K562 (cell line): ENCODE measurements at places on chromosomes 2 and 18.

- peak; percentile 22 for DNase-seq
These were observed 32.8 kb upstream of the ZNF396 start for GRCh38 chr18:35409911-35410310.

DNA sequence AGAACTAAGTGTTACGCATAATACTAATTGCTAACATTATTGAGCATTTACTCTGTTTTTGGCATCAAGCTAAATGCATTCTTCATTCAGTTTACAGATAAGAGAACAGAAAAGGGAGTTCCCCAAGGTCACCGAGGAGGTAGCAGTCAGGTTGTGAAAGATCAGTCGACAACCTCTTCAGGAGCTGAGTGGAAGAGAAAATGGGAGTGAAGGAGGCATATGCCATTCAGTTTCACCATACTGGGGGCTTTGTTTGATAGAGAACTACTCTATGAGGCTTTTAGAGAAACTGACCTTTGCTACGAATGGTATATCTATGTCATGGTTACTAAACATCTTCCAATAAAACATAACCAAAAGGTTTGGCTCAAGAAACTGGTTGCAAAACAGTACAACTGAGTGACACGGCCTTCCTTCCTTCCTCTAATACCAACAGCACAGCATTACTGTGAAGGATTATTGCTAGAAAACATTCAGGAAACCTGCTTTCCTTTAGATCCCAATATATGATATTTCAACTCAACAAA is 112.1 kb downstream of the RBMS1 start:
- DNase-seq, result no peak

DNA sequence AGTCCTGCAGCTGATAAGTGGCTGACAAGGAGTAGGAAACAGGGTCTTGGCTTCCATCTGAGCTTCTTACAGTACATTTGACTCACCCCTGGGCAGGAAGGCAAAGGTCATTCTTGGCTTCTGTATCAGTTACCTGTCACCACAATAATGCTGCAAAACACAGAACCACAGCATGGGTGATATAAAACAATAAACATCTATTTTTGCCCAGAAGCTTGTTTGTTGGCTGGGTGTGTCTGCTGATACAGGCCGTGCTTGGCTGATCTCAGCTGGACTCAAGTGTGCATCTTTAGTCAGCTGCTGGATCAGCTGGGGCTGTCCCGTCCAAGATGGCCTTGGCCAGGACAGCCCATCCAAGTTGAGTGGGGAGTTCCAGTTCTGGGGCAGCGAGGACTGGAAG is 34.7 kb downstream of the ONECUT2 start:
- no peak for DNase-seq

GRCh38 chr2:15421753-15422152 is 139.4 kb downstream of the NBAS start:
- no peak for DNase-seq

- no peak for DNase-seq
These were observed 68.7 kb downstream of the RHBDD1 start for GRCh38 chr2:226904592-226904991.

GRCh38 chr2:105592288-105592687 is 152.4 kb upstream of the NCK2 start:
- DNase-seq, result peak; percentile 35

DNA sequence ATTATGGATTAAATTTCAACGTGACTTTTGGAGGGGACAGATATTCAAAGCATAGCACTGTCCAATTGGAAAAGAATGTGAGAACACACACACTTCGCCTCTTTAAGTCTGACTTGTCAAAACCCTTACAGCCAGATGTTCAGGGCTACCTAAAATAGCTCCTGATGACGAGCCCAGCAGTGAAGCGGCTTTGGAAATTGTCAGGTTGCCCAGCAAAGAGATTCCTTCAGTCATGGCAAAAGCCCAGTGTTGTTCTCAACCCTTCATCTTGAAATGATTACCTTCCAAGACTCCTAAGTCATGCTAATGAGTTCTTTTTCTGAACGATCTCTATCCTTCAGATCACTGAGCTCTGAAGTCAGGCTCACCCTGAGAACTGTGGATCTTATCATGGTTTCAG is 436.6 kb downstream of the LRATD1 start:
- DNase-seq, result no peak

DNA sequence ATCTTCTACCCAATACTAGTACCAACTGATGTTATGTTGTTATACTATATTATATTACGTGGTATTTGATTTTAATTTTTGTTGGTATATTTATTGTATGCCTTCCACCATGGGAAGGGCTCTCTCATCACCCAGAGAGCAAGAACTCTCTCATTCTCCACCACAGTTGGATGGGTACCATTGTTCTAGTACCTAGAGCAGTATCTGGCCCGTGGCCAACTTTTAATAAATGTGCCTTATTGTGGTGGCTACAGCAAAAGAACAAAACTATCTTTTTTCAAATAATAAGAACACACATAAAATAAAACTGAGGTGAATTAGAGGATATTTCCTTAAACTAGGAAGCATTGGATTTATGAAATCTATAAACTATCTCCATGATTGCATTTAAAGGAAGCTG is 71.8 kb downstream of the PID1 start:
- DNase-seq, result no peak

DNA sequence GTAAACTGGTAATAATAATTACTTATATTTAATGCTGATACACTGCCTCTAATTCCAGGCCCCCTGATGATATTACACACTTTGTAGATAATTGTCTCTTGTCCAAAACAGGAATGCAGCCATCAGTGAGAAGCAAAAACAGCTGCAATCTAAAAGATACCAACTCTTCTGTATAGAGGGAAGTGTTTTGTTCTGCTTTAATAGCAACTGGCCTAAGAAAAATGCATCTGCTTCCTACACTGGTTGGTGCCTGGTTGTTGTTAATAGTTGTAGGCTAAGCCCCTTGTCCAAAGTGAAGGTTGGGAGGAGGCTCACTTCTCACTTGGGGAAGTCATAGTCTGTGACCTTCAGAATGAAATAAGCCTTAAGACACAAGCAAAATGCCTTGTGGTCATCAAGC is 332.0 kb downstream of the ZNF521 start:
- no peak for DNase-seq

DNA sequence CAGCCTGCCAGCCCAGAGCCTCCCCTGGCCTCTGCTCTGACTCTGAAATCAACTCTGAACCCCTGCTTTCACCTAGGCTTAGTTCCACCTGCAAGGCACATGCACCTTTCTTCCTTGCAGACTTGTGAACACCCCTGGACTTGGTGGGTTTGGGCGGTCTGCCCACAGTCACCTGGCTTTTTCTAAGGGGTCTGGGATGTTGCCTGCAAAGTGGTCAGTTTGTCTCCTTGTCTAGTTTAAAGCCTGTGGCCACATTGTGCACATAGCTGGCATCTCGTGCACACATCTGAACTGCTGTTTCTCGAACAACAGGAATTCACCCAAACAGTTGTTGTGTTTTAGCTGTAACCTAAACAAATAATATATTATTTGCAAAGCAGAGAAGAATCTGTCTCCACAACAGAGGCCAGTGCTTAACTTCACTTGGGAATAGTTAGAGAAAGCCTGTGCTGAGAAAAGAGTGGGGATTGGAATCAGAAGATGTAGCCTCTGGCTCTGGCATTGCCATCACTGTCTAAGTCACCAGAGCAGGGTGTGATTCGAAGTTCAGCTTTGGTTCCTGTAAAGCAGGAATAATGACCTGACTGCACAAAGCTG is 108.5 kb downstream of the TMEM18 start:
- no peak for DNase-seq

- no peak for DNase-seq
These were observed 138.0 kb upstream of the ARHGAP28 start for GRCh38 chr18:6591491-6591890.

DNA sequence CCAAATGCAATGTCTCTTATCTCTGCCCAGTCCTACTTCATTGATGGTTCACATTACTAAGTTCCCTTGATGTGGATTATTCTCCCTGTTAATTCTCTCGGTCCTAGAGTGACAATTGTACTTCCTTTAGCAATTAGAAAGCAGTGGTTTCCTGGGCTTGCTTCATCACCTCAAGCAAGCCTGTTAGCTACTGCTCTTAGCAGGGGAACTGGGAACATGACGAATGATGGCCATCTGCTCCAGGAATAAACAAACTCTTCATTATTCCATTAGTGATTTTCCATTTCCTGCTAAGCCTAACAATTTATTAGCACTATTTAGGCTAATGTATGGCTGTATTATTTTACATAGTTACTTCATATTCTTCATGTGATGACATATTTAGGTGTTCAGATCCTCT is 331.8 kb downstream of the MTX2 start:
- DNase-seq, result no peak

DNA sequence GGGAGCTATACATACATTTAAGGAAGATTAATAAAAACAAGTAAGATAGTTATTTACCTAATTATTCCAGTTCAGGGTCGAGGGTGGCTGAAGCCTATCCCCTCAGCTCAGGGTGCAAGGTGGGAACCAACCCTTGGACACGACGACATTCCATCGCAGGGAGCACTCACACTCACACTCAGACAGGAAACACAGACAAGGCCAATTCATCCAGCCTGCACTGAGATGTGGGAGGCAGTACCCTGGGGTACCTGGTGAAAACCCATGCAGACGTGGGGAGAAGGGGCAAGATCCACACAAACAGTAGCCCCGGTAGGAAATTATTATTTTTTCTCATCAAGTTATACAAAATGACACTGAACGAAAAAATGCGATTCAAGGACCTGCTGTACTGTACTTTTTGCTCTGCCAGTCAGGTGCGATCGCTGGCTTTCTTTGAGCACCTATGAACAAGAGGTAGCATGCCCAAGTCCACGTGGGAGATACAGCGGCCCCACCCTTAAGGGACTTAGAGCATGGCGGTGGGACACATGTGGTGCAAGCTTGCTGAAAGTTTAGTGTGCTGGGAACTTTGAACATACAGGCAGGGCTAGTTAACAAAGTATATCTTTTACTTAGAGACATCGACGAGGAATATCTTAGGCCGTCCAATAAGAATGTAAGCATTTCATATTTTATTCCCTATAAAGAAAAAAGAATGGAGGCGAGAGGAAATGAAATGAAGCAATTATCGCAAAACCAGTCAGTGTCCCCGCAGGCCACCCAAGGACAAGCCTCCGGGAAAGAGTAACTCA is 624 bp downstream of the METTL8 start:
- peak; percentile 57 for DNase-seq

DNA sequence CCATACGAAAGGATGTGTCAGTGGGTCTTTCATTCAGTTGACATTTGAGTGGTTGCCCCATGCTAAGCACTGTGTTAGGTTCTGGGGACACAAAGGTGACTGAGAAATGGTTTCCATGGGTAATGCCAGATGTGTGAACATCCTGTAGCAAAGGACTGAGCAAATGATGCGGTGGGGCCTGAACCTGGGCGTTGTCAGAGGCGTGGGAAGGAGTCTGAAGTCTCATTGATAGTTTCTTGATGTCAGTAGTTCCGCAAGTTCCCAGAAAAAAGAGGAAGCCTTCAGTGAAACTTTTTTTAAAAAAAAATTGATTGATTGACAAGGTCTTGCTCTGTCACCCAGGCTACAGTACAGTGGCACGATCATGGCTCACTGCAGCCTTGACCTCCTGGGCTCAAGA is 56.9 kb downstream of the LIMS1 start:
- DNase-seq, result no peak
